Left ventricle myocardium superior (tissue), 1 donor: ENCODE measurements at places on chromosomes 5 and 9.

DNA sequence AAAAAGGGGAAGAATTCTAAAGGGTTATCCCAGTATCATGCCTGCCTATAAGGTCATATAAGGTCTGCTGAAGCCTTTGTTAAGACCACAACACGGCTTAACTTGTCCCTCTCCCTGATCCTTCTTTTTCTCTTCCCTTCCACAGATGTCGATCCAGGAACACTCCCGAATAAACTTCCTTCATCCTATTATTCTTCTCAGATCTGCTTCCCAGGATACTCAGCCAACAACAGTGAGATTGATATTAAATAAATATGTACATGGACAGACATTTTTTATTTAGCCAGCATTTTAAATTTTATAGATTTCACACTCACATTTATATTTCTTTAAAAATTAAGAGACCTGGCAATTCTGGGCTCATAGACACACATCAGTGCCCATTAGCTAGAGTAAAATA, 44.1 kb downstream of the DPYSL3 start:
- no peak for DNase-seq

GRCh38 chr5:109748546-109748945, 58.8 kb downstream of the MAN2A1 start:
- DNase-seq, result no peak

- no peak for DNase-seq
Measured at GRCh38 chr5:91206734-91207133, 176.4 kb downstream of the ARRDC3 start.

DNA sequence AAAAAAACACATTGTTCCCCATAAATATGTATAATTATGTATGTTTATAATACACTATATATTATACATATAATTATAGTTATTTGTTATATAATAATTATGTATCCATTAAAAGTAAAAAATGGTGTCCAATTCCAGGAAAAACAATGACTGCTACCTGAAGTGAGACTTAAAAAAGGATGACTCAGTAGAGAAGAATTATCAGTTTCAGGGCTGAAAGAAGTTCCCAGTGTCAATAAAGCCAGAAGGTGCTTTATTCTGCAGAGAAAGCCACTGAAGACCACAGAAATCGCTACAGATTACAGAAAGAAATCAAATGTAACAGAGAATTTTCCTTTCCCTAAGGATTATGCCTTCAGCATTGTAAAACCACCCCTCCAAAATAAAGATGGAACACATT, 50.9 kb downstream of the ANKRD31 start:
- DNase-seq, result no peak

- no peak for DNase-seq
Measured at GRCh38 chr5:133325864-133326263, 274.1 kb downstream of the HSPA4 start.

DNA sequence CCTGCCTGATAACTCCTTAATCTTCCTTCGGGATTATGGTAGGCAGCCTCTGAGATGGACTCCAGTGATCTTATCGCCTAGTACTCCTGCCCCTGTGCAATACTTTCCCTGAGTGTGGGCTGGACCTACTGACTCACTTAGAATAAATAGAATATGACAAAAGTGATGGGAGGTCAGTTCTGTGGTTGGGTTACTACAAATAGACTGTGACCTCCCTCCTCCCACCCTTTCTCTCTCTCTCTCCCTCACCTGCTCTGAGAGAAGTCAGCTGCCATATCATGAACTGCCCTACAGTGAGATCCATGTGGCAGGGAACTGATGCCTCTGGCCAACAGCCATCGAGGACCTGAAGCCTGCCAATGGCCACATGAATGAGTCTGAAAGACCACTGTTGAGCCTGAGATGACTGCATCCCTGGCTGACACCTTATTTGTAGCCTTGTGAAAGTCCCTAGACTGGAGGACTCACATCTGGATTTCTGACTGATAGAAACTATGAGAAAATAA, 31.7 kb downstream of the NRG2 start:
- DNase-seq, result peak; percentile 60

GRCh38 chr9:613771-614347, 227.6 kb upstream of the DMRT1 start:
- peak; percentile 72 for DNase-seq
